HuH-7 (cell line): ENCODE measurements at places on chromosomes 2 and 18.

DNA sequence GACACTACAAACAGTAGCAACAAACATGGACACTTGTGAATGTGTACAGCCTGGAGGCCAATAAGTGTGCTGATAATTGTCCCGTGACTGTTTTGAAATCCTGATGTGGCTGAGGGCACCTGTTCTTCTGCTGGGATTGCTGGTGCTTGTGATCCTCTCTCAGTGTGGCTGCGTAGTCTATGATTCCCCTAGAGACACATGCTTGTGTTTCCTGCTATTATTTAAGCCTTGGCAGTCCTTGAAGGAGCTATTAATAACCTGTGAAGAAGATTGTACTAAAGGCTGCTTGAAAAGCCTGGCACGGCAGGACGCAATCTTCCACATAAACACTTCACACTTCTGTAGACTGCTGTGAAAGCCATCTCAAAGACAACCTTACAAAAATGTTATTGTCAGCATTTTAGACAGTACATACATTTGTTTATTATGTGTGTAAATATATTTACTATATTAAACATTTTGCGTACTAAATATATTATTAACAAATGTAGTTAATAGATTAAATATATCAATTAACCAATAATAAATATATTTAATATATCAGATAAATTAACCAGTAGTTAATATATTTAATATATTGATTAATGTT, 71.4 kb downstream of the GALR1 start:
- no peak for DNase-seq

DNA sequence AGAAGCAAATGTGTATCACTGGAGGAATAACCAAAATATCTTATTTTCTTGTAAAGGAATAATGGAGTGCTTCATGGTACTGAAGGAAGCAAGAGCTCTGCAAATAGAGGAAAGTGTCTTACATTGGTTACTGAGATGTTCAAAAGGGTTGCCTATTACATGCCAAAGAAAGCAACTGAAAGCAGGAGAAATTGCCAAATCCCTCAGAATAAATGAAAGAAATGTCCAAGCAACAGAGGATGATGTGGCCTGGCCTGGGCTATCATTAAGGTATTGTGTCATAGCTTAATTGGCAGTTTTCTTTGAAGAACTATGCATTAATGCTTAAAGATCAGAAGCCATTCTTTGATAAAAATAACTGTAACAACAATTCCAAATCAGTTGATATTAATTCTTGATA, 173.7 kb downstream of the RAB3GAP1 start:
- DNase-seq: no peak

DNA sequence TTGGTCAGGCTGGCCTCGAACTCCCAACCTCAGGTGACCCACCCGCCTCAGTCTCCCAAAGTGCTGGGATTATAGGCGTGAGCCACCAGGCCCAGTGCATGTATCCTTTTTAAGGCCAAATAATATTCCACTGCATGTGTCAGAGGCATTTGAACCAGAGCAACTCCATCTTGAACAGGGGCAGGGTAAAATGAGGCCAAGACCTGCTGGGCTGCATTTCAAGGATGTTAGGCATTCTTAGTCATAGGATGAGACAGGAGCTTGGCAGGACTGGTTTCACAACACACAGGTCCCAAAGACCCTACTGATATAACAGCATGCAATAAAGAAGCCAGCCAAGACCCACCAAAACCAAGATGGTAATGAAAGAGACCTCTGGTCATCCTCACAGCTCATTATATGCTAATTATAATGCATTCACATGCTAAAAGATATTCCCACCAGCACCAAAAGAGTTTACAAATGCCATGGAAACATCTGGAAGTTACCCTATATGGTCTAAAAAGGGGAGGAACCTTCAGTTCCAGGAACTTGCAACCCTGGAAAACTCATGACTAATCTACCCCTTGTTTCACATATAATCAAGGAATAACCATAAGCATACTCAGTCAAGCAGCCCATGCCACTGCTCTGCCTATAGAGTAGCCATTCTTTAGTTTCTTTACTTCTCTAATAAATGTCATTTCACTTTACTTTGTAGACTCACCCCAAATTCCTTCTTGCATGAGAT, 204.6 kb downstream of the RAB3GAP1 start:
- no peak for DNase-seq

DNA sequence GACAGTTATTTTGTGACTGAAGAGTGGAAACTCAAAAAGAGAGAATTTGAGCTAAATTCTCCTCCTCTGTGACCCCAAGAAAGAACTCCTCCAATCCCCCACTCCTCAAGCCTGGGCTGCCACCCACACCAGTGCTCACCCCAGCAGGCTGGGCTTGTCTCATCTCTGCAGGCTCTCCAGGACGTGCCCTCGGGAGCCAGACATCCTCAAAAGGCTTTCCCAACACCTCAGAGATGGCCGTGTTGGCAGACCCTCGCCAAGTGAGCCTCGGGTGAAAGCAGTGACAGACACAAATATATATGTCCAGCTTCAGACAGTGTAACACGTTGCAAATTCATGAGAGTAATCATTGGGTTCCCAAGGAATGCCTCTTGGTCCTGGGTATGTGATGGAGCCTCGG, 377.7 kb upstream of the SALL3 start:
- DNase-seq: no peak

GRCh38 chr2:186069676-186070075, 331.1 kb downstream of the FSIP2 start:
- no peak for DNase-seq
